ENCODE measurements at places on chromosomes 13 and 19. TPM values are rescaled to one million over a fixed set of nuclear protein-coding genes. Genes with fewer than 3 reads are reported as not detected.

DNA sequence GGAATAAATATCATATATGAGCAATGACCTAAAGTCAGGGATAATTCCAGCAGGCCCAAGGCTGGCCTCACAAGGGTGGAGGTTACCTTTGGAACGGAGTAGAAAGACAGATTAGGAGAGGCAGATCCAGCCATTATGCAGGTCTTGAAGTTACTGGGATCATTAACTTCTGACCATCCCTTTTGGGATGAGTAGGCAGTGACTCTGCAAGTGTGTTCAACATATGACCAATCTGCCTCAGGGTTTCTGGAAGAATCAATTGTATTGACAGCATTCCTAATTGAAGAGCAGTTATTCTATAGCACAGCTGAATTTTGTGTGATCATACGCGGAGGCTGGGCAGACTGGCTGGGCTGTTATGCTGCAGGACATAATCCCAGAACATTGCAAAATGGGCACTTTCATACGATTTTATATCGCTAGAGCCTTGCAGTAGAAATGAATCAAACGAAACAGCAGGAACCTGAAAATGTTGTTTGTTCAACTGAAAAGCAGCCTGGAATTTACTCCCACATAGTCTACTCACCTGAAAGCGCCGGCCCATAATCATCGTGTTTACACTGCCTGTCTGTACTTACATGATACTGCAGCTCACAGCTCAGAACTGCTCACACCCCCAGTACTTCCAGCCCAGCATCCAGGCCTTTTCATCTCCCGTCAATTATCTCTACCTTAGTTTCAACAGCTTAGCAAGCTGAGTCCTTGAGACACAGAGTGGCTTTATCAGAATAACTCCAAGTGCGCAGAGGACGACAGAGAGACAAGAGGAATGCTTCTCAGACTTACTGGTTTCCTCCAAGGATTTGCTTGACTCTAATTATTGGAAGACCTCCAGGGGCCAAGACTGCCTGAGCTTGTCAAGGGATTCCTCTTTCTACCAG, 556.1 kb downstream of the EFNB2 start:
- peak; percentile 63 for DNase-seq

GRCh38 chr19:38693380-38694223, 46.2 kb downstream of the ACTN4 start:
- DNase-seq: no peak

CCDC169 gene
- total RNA-seq: 6.8 TPM

DNA sequence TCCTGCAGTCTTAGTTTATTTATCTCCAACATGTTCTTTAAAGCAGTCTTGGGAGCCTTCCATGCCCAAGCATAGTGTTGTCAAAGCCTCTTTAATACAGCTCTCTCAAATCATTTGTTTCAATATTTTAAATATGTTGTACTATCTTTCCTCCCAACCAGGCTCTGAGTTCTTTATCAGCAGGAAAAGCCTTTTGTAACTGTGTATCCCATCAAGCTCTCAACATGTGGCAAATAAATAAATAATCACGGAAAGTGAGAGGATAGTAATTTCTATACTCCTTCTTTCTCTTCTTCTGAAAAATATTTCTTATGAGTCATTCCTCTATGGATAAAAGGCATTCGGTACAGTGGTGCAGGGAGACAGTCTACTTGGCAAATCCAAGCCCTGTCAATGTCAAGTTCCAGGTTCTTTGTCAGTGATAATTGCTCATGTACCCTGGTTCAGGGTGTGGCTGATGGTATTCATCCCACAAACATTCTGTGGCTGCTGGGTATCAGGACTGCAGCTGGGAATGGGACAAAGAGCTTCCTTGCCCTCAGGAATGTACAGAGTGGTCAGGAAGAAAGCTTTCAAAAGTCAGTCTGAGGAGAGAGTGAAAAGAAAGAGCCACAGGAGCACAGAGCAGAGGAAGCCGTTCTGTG, 384.3 kb downstream of the EFNB2 start:
- no peak for DNase-seq

SPRYD7 gene
- 11.2 TPM for total RNA-seq

CAMSAP3 gene
- total RNA-seq: 60.5 TPM

DNA sequence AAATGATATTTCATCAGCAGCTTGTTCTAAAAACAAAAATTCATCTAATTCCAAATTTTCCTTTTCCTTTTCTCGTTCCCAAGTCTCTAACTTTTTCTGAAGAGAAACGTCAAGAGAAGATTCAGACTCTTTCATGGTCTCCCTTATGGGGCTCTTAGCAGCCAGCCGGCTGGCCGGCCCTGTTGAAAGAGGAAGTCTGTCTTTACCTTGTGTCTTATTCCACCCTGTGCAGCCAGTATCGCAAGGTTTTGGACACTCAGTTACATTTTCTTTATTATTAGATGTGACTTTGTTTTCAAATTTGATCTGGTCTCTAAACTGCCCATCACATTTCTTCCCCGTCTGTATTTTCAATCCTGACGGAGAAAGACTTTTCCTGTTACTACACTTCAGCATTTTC, 142.3 kb downstream of the RNF17 start:
- DNase-seq: no peak

GRCh38 chr13:80448725-80449124, 107.8 kb upstream of the SPRY2 start:
- DNase-seq: no peak

CILP2 gene
- total RNA-seq: 0.09 TPM

DNA sequence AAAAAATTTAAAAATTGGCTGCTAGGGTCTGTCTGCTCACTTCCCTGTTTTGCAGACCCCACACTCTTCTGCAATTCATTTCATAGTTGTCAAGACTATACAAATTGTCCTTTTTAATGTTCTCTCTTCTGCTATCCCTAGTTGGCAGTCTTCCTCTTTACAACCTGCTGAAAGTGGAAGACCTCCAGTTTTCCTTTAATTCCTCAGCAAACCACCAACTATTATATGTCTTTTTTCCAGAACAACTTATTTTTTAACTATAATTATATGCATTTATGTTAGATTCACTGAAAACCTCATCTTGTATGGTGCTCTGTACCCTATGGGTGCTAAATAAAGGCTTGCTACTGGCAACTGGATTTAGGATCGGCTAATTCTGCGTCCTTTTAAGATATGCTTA, 1.1 kb upstream of the PHF11 start:
- DNase-seq: no peak

KLHL1 gene
- total RNA-seq: 0.25 TPM

DNA sequence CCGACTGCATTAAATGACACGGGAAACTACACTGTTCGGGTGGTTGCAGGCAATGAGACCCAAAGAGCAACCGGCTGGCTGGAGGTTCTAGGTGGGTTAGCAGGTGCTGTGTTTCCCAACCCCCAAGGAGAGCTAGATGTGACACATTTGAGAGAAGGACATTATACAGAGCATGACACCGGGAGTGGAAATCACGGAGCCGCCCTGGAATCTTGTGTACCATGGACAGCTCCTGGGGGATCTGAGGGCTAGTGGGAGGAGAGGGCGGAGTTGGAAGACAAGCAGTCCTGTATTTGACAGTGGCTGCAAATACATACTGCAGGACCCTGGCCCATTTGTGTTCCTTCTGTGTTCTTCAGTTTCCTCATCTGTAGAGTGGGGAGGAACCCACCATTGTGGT, 2.3 kb downstream of the CEACAM18 start:
- DNase-seq: no peak

DNA sequence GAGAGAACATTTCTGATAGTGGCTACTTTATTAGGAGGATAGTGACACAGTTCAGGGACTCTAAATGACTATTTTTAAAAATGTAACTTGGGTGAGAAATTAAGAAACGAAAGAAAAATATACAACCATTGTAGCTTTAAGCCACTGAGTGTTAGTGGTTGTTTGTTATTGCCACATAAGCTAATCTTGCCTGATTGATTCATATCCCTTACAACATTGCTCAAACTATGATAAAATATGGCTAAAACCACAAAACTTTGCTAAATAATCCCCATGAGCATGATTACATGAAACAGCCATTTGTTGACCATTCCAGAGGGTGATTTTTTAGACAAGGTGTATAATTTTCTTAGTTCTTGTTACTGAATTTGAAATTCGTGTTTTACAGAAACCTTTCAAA, 343.4 kb downstream of the SLITRK5 start:
- no peak for DNase-seq

DNA sequence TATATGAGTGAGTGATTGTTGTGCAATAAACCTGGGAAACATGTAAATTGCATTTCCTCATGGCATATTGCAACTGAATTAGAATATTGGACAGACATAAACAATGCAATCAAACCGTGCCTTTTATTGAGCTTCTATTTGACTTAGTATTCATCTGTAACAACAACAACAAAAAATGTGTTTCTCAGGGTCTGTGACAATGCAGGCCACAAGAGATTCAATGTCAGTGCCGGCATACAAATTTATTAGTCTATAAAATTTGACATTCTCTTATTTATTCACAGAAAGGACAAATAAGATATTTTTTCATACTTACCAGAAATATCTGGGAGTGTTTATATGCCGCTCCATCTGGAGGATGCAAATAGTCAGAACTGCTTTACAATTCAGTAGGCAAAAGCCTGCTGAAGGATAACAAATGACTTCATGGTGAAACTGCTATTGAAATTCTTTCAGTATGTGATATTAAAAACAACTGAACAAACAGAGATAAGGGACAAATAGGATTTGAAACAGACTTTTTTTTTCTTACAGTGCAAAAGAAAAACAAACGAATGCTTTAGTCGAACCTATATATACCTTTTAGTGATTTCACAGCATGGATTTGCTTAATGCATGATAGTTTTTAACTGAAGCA, 77.2 kb downstream of the DACH1 start:
- no peak for DNase-seq

GRCh38 chr19:55131421-55131820, 14.0 kb upstream of the PPP1R12C start:
- DNase-seq: no peak

All from mucosa of descending colon (tissue), 3 donors.